ENCODE measurements at places on chromosomes 1 and 21.

DNA sequence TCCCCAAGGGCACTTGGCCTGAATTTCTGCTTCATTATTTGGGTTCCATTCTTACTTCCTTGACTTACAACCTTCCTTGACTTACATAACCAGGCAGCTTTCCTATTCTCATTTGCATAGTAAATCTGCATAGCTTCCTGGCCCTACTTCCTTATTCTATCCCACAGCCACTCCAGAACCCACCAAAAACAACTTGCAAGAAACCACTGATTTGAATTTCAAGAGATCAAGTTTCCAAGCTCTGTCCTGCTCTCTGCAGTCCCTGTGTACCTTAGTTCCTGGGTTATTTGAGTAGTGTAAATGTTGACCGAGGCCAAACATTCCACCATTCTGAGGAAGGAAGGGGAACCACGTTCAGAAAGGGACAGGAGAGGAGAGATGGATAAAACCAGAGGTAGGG is 603.3 kb downstream of the PTPRC start:
- no peak for DNase-seq

DNA sequence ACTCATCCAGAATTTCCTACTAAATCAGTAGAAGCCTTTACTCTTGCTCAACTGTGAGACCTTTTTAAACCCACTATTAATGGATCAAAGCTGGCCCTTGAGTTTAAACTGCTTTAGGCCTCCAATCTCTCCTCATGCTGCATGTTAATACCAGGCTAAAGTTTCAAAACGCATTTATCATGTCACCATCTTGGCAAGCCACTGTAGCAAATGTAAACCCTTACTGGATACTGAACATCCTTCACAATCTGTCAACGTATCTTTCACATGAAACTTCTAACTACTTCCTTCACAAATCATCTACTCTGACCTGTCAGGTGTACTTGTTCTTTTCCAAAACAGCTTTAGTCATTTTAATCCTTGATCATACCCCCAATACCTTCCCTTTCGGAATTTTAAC is 3.0 kb downstream of the PAXBP1 start:
- DNase-seq, result no peak

DNA sequence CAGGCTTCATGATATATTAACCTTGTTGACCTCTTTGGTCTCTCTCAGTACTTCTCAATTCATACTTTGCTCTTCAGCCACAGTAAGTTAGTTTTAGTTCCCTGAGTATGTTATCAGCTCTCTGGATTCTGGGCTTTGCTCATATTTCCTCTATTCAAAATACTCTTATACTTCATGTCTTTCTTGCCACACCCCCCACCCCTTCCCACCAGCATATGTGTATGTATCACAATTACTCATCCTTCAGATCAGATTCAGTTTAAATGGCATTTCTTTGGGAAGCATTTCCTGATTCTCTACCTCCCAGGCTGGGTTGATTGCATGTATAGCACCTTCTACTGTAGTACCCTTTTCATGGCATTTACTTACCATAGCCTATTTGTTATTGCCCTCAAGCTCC is 28.3 kb downstream of the SLC30A7 start:
- DNase-seq, result no peak

DNA sequence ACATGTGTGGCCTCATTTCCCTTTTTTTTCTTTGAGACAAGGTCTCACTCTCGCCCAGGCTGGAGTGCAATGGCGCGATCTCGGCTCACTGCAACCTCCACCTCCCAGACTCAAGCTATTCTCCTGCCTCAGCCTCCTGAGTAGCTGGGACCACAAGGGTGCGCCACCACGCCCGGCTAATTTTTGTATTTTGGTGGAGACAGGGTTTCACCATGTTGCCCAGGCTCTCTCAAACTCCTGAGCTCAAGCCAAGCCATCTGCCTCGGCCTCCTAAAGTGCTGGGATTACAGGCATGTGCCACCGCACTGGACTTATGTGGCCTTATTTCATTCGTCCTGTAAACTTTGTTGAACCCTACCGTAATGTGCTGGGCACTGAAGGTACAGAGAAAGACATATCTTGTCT is 569 bp upstream of the WARS2 start:
- DNase-seq, result peak; percentile 26

GRCh38 chr1:183932412-183932811 is 105.1 kb downstream of the COLGALT2 start:
- no peak for DNase-seq

- DNase-seq, result no peak
These were observed 242.5 kb upstream of the SGIP1 start for GRCh38 chr1:66291531-66291864.

DNA sequence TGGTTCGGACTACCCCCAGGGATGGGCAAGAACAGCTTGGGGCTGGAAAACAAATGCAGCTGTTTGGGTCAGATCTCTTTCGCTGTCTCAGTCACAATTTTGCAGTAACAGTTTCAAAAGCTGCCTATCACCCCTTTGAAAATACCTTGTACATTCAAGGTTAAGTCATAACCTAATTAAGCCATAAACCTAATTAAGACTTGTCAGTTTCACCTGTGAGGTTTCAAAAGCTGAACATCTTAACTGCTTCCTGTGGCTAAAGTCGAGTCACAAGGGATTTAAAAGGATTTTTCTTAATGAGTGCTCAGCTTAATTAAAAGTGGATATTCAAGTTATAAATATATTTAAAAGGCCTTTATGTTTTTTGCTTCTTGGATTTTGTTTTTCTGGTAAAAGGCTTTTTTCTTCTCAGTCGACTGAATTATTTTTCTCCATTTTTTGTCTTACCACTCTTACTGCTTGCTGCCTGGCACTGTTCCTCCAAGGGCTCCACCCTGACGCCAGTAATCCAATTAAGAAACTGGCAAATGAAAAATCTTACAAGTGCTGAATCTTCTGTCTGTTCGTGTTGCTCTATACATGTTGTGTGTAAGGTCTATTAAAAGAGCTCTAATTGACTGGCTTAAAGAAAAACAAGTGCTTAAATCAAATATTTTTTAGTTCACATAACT is 31.3 kb downstream of the CBR1 start:
- no peak for DNase-seq

DNA sequence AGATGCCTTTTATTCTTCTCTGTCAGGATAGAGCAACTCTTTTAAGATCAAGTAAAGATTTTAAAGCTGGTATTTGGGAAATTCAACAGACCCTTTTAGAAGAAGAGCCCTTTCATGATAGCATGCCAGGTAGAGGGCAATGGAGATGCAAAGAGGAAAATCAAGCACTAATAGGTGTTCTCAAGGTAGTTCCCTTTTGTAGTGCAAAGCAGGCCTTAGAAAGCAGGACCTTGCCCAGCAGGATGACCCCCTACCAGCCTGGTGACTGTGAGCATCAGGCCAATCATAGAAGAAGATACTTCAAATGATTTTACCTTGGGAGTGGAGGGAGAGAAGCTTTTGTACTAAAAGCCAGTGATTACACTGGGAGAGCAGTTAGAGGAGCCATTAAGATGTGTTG is 381.4 kb upstream of the ZRANB2 start:
- DNase-seq, result no peak

DNA sequence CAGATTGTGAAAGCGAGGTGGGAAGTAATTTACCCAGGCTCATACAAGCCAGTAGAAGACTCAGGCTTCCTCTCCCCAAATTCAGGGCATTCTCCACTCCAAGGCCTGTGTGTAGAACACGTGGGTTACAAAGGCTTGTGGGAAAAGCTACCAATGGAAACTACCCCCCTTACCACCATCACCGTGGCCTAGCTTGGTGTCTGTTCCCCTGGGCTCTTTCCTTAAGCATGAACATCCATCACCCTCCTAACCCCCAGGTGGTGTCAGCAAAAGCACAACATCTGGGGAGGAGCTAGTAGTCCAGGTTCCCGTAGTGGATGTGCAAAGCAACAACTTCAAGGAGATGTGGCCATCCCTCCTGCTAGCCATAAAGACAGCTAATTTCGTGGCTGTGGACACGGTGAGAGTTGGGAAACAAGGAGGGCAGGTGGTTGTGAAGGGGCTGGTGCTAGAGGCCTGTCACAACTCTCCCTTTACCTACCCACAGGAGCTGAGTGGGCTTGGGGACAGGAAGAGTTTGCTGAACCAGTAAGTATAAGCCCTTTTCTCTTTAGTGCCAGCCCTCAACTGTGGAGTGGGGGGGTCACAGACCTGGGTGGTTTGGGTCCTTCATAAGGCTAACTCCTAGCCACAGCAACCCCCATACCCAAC is 701 bp upstream of the MUTYH start:
- no peak for DNase-seq

GRCh38 chr1:162976628-162977027 is 92.5 kb upstream of the RGS4 start:
- DNase-seq, result no peak

GRCh38 chr1:83641796-83642443 is 357.0 kb downstream of the TTLL7 start:
- DNase-seq, result no peak
